ENCODE measurements at places on chromosomes 12 and 14. TPM values are rescaled to one million over a fixed set of nuclear protein-coding genes. Genes with fewer than 3 reads are reported as not detected.

Gene LRRC43
- total RNA-seq: 4.3 TPM

DNA sequence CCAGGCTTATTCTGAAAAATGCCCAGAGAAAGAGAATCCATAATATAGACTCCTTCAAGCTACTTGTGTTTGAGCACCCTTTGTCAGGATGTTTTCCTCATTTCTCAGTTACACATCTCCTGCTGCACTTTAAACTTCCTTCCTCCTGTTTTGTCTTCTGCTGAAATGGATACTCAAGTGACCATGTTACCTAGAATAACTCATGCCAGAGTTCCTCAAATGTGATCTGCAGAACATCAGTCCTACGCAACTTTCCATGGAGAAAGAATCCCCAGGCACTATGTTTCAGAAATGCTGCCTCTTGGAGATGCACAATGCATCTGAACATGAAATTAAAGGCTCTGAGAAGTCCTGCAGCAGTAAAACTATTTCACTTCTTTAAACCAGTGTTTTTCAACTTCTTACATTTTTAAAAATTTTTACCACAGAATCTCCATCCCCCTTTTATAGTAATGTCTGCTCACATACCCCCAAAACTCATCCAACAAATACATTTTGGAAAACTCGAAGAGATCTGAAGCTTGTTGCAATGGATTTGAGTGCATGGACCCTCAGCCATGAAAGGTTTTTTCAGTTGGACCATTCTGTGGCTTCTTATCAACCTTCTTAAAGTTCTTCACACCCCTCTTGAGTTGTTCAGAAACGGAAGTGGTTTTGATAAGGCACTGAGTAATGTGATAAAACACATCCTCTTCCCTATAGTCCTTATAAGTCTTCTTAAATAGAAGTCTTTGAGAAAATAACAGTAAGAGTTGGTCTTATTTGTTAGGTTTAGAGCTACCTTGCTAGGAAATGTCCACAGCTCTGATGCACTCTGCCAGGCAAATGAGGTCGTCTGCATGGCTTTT lies 84.5 kb upstream of the KCNA1 start:
- no peak for DNase-seq

DNA sequence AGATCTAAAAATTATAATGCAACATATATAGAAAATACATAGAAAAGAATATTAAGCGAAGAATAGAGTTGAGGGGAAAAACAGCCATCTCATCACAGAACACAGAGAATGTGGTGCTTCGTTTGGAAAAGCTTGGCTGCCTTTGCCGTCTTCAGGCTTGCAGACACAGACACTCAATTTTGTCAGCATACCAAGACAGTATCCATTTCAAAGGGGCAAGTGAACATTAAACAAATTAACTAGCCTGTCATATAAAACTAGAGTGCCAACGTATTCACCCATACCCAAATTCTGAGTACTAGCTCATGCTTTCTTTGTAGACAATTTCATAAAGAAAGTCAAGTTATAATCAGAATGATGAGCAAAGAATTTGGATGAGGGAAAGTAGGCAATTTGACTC lies 40.5 kb downstream of the DMAC2L start:
- DNase-seq: no peak

GRCh38 chr12:104877103-104877705 lies 80.9 kb downstream of the SLC41A2 start:
- peak; percentile 20 for DNase-seq

- no peak for DNase-seq
These were observed 73.4 kb upstream of the EIF5 start for GRCh38 chr14:103260629-103261124.

DNA sequence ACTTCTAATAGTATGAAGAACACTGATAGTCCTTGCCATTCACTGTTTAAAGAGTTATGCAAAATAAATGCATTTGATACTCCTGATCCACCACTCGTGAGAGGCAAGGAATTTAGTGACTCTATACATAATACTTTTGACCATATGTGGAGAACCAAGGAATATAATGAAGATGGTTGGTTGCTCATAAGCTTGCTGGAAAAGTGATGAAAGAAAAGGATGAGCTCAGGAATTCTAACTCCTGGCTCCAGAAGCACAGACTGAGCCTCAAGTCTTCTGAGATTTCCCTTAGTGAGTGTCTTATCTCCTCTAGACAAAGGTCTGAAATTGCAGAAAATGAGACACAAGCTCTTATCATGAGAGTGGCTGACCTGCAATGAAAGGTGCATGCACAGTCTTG lies 57.1 kb upstream of the KRAS start:
- DNase-seq: no peak

DNA sequence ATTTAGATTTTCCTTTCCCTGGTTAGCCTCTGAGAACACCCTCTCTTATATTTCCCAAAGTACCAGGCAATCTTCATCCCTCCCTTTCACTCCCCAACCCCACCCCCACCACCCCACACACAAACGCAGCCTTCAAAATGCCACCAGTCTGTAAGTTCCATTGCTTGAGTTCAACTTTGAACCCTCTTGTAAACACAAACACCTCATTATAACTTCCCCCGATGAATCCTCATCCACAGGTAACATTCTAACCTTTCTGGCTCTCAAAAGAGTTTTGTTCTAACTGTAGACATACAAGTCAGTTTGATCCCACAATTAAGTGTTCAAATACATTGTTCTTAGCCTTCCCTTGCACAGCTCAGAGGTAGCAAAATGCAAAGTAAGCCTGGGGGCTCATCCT lies 199.4 kb upstream of the FOXN3 start:
- no peak for DNase-seq

DNA sequence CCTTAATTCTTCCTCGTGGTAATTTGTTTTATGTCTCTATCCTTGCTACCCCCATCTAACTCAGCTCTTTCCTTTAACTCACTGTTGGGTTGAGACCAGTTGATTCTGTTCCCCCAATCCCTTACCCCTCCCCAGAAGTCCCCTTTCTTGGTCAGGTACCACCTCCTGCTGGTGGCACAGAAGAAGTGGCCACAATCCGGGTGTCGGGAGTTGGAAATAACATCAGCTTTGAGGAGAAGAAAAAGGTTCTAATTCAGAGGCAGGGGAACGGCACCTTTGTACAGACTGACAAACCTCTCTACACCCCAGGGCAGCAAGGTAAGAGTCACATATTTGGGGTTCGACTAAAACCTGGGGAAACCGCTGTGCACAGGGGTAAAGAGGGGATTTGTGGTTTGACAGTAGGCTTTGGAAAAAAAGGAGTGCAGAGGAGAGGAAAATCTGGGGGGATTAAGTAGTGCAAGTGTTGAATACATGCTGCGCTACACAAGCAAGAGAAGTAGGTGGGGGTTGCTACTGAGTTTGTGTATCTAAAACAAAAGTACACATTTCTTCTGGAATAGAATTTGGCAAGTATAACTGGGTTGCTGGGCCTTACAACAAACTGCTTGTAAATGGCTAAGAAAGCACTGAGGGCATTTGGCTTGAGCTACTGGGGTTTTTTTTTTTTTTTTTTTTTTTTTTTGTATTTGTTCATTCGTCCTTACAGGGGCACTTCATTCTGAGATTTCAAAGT lies 1.3 kb downstream of the A2ML1 start:
- DNase-seq: peak; percentile 44

DNA sequence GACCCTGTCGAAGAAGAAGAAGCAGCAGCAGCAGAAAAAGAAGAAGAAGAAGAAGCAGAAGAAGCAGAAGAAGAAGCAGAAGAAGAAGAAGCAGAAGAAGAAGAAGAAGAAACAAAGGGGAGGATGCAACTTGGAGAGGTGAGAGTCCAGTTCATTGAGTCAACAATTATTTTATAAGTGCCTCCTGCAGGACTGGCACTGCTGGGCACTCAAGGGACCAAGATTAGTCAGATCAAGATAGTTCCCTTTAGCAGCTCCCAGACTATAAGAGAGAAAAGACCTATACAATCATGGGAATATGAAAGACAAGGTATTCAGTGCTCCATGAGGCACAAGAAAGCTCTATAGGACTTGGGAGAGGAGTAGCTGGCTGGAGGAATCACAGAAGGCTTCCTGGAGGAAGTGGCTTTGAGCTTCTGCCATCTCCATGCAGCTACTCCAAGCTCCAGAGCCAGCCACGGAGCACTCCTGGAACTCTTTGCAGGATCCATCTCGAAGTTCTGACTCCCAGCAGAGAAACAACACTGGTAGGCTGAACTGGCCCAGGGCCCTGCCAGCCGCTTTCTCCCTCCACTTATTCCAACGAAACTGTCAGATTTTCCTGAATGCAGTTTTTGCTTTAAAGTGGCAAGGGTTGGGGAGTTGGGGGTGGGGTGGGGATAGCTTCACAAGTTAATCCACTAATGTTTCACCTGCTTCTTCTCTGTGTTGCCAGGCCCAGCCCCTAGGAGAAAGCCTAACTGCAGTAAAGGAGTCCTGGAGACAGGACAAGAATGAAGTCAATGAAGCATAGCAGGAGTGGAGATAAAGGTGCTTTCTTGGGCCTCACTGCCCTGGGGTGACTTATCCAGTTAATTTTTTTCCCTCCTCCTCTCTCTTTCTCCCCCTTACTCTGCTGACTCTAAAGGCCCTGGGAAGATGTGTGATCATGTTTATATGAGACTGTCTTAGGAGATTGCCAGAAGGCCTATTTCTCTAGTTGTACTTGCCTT lies 140.1 kb upstream of the PARP11 start:
- DNase-seq: no peak

Data from glutamatergic neuron (in vitro differentiated cells).